Common myeloid progenitor, CD34-positive (primary cell): ENCODE measurements at places on chromosomes 2 and 18.

- peak; percentile 37 for DNase-seq
Observed at GRCh38 chr2:46978723-46979122, 63.1 kb upstream of the MCFD2 start.

DNA sequence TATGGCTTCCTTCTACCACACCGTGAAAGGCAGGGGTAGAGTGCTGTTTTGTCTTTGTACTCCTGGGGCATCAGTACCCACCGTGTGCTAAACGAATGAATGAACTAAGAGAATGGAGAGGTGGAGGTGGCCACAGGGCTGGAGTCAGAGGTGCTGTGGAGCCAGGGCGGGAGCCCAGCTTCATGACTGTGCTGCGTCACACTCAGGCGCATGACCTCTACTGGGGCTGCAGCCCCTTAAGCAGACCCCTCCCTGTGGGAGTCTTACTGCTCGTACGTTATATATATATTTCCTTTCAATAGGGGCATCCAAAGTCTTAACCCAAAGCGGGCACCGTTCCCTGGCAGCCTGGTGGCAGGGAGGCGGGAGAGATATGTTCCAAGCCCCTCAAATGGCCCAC lies 18.0 kb upstream of the LBH start:
- no peak for DNase-seq

DNA sequence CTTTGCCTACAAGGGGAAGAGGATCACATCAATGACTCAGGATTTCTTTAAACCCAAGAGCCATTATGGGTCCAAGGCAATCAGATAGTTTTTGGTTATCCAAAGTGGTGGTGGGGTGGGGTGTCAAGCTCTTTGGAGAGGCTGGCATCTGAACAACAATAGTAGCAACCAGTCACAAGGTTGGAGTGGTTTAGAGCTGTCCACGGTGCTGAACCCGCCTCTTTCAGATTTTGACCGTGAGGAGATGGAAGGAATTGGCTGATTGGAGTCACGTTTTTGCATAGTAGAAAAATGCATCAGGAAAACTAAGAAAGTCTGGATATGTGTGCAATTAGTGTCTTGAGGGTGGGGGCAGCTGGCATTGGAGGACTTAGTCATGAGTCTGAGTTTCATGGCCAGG lies 159.9 kb downstream of the LOXHD1 start:
- peak; percentile 65 for DNase-seq

DNA sequence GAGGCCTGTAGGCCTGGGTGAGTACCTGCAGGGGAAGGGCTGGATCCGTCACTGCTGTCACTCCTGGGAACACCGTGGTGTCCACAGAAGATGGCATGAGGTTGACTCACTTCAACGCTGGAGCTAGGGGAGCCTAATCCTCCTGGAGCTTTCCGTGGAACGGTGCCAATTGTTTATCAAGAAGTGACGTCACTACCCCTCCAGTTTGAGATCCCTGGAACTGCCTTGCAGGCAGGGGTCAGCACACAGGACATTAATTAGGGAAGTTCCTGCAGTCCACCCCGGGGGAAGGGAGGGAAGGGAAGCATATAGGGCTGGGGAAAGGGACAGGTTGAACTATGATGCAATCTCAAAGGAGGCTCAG lies 408.6 kb downstream of the GALR1 start:
- DNase-seq: no peak

GRCh38 chr2:135904341-135904989 lies 28.2 kb upstream of the MCM6 start:
- peak; percentile 23 for DNase-seq
